ENCODE measurements at places on chromosomes 1 and 21.

- no peak for DNase-seq
Observed at GRCh38 chr21:36783612-36784374, 84.9 kb downstream of the SIM2 start.

- DNase-seq, result no peak
Observed at GRCh38 chr1:78339490-78339889, 151.3 kb upstream of the PTGFR start.

DNA sequence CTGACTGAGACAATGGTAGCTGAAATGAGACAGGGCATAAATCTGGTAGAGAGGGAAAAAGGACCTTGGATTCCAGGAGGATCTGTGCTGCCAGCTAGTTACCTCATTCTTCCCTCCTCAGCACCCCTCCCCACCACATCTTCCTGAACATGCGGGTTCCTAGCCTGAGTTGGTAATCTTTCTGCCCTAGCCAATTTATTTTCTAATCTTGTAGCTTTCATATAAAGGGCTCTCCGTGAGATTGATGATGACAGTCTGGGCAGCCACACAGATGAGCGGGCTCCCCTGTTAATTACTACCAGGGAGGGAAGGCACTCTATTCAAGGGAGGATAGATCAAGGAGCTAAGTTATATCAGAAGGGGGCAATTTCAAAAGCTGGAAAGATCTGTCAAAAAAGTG is 20.2 kb downstream of the ARHGEF11 start:
- DNase-seq, result no peak

- no peak for DNase-seq
Observed at GRCh38 chr1:203682473-203683383, 56.1 kb downstream of the ATP2B4 start.

- no peak for DNase-seq
Observed at GRCh38 chr1:185468626-185469025, 151.6 kb upstream of the IVNS1ABP start.

- DNase-seq, result no peak
Observed at GRCh38 chr1:183989078-183989577, 48.4 kb downstream of the COLGALT2 start.

DNA sequence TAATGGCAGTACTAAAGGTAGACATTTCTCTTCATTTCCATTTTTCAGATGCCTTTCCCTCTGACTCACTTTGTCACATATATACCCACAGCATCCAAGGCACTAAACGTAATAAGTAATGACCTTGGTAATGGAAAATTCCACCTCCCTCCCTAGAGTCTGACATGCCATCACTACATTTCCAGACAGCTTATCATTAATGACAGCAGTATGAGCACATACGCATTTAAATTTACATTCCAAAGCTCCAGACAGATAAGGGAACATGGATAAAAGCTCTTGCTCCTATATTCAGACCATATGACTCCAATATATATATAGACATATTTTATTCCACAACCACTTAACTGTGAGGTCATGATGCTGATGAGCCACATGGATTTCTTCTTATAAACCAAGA is 191.7 kb upstream of the GORAB start:
- no peak for DNase-seq

DNA sequence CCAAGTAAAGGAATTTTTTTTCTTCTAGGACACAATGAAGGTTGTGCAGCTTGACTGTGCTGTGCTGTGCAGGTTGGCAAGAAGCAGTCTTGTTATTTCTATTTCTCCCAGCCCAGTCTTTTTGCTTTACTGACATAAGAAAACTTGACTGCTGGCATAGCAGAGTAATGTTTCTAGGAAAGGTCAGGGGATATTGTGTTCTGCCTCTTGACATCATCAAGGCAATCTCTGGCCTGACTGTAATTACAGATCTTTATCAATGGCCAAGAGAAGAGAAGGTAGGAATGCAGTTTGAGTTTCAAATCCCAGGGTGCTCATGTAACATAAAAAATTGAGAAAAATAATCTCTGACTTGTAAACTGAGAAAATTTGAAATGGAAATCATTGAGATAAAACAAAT is 226.3 kb upstream of the ADGRL4 start:
- DNase-seq, result no peak

GRCh38 chr1:236343246-236343870 is 50.7 kb upstream of the EDARADD start:
- DNase-seq, result no peak

GRCh38 chr21:45420061-45421041 is 15.4 kb downstream of the COL18A1 start:
- DNase-seq, result no peak

DNA sequence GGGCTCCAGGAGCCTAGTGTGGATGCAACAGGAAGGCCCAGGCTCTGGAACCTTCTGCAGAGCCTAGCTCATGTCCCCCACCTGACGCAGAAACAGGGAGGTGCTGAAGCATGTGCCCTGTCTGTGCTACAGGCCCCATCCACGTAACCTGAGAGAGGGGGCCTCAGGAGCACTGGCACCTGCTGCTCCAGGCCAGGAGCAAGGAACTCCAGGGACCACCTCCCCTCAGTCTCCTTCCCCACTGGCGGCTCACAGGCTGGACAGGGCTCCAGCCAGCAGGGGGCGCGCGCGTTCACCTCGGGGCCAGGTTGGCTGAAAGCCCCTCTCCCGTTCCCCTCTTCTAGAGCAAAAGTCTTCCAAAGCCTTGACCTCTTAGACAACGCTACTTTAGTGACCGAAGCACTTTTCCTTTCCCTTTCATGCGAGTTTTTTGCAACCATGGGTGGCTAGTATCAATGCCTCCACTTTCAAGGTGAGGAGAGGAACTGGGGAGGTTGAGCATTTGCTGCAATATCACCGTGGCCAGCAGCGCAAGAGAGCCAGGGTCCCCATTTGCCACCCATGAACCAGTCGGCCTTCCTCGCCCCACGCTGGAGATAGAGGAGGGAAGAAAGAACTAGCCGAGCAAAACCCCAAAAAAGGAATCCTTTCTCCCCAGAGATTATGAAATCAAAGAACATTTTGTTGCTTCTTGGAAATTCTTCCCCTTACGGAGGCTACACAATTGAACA is 52.4 kb upstream of the GPR157 start:
- DNase-seq, result peak; percentile 12
